ENCODE measurements at places on chromosomes 6 and 20. TPM values are rescaled to one million over a fixed set of nuclear protein-coding genes. Genes with fewer than 3 reads are reported as not detected.

- DNase-seq, result no peak
Observed at GRCh38 chr6:42690872-42691271, 31.5 kb downstream of the PRPH2 start.

- no peak for DNase-seq
Observed at GRCh38 chr20:58246346-58246745, 17.9 kb upstream of the ANKRD60 start.

DNA sequence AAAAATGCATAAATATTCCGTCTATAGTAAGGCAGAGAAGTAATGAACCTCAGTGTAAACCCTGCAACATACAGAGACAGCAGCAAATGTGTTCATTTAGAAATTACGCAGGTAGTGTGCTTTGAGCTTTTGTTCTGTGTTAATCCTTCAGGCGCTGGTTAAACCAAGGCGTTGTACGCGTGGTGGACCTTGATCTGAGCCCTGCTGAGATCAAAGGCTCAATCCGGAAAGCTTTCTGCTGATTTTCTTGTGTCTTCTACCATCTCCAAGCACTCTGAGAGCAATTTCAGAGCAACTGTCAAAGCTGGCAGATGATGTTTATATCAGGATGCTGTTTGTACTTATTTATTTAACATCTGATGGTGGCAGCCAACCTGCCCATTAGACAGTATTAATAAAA is 382.8 kb downstream of the CDH26 start:
- DNase-seq, result no peak

GRCh38 chr6:139099984-139100383 is 34.9 kb upstream of the HECA start:
- no peak for DNase-seq

GRCh38 chr6:131867744-131868143 is 59.9 kb downstream of the ENPP1 start:
- DNase-seq, result no peak

- no peak for DNase-seq
Observed at GRCh38 chr6:125293587-125293986, 8.2 kb downstream of the HDDC2 start.

DNA sequence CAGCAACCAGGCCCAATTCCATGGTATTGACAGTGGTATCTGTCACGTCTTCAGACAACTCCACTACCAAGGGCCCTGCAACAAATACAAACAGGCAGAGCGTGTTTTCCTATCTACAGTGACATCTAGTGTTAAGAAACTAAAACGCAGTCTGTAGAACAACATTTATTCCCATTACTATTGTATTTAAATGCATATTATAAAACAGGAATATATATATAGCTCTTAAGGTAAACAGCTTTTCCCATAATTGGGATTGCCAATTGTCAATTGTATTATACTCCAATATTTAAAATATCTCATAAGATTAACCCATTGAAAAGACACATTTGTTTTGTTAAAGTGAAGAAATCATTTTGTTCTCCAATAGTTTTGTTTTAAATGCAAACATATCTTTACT is 97.2 kb downstream of the KIF16B start:
- peak; percentile 67 for DNase-seq

DNA sequence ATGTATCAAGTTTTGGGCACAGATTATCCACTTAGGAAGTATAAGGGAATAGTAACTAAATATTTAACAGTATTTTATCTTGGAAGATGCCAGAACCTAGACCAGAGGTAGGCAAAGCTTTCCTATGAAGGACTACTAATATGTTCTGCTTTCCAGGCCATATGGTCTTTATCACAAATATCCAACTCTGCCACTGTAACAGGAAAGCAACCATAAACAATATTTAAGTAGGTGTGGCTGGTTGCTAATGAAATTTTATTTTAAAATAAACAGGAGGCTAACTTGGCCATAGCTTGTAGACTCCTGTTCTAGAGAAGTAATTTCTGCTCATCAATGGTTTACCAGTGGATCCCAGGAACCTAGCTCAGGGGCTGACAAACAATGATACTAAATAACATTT is 39.4 kb downstream of the NOL7 start:
- DNase-seq, result no peak

DNA sequence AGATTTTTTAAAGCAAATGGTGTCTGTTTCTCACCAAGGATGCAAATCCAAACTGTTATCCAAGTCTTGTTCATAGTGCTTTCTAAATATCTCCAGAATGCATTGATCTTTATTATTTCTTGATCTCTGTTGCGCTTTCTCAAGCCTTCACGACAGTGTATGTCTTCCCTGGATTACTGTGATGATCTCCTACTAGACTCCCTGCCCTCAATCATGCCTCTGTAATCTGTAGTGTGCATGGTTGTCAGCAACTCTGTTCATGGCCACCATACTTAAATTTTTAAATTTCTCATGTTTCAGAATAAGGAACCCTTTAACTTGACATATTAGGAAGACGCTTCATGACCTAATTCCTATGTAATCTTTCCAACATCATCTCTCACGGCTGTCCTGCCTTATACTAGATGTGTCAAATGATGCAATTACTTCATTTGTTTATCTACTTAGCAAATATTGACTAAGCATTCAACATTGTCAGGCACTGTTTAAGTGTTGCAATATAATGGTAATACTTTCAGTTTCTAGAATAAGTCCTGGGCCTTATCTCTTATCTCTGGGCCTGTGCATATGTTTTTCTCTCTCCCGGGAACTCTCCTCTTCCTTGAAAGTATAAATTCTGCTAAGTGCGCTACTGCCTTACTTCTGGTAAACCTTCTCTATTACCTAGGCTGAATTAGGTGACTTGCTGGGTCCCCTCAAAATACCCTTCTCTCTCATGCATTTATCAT is 25.6 kb upstream of the AHI1 start:
- no peak for DNase-seq

- no peak for DNase-seq
Observed at GRCh38 chr6:20805021-20805420, 270.8 kb downstream of the CDKAL1 start.

CPNE5 gene
- total RNA-seq, result 0.40 TPM

SEL1L2 gene
- not detected for total RNA-seq

SAYSD1 gene
- total RNA-seq, result 12.6 TPM

DLK2 gene
- 3.6 TPM for total RNA-seq

LZTS3 gene
- 10.4 TPM for total RNA-seq

BPIFB1 gene
- total RNA-seq, result not detected
